ENCODE measurements at places on chromosomes 3 and 15.

DNA sequence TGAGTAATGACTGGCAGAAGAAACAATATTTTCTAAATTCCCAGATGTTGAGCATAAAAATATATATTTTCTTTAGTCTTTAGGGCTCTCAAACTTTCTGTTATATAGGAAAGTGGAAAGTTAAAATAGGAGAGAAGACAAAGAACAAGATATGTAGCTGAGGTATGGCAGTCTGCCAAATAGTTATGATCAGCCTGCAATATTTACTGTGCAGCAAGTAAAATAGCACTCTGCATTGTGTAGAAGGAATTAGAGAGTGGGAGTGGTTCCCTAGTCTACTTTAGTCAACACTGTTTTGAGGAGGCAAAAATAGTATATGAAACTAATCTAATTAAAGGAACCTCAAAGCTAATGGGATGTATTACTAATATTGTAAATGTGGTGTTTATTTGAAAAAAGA is 978.1 kb upstream of the ALCAM start:
- peak; percentile 53 for DNase-seq

DNA sequence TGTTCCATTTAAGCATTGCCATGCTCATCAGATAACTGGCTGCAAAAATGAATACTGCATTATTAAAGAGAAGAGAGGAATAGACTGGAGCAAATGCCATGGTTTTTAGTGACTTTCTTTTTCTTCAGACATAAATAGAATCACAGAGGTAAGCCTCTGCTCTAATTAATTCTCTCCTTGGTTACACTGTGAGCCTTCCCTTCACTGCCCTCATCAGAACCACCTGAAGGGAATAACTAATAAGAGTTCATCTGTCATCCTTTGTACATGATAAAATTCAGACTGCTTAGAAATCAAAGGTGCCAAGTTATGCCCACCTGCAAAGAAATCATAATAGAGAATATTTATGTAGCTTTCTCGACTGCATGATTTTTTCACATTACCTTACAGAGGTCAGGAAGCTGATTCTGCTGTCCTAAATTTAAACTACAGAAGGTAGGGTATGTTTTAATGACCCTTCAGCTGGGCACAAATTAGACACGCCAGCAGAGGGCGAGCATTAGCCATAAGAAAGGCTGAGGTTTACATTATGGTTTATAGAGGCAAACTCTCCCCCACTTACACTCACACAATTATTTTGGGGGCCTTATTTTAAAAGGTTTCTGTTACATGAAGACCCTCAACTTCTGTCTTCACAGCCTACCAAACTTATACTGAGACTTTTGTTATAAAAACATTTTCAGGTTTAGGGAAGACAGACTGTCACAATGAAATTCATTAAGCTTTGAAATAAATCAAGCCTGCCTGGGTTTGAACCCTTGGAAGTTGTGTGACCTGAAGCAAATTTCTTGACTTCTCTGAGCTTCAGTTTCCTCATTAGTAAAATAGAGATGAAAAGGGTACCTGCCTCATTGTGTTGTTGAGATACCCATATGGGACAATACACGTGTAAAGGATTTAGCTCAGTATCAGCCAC is 15.3 kb upstream of the UNC13C start:
- DNase-seq = peak; percentile 59

DNA sequence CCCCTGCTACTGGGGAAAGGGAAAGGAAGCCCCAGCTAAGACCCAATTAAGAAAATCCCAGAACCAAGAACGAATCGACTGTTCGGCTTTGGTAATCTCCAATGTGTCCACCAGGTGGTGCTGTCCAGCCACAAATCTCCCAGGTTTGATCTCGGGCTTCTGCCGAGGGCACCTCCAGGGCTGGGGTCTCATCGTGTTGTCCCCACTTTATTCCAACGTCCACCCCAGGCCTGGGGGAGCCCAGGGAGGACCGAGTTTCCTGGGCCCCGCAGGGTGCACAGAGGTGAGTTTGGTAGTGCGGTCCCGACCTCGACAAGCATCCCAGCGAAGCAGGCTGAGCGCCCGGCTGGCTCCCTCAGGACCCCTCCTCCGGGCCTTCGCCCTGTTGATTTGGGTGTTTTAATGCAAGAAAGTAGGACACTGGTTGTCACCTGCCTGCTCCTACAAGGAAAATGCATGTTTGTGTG is 185.1 kb downstream of the GOLGA6L6 start:
- DNase-seq = no peak

DNA sequence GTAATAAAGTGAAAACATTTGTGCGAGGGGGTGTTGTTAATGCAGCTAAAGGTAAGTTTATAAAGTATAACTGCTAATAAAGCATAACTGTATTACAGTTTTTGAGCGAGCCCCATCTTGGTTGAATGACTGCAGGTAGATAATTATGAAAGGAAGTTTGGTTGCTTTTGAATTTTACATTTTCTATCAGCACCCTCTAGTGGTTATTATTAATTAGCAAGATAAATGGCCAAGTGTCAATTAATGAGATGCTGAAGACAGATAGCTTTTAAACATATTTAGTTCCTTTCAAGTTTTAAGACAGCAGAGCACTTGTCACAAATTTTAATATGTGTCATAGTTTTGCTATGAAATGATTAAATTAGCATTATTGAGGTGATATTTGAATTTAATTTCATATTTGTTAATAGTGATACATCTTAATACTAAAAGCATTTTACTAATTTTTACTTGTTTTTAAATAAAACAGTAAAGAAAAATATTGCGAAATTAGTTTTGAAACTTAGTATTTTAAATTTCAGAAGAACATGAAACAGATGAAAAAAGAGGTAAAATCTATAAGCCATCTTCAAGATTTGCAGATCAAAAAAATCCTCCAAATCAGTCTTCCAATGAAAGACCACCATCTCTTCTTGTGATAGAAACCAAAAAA is 15.1 kb downstream of the U2SURP start:
- DNase-seq = peak; percentile 13

GRCh38 chr3:150038830-150039229 is 68.1 kb upstream of the PFN2 start:
- peak; percentile 0 for DNase-seq

DNA sequence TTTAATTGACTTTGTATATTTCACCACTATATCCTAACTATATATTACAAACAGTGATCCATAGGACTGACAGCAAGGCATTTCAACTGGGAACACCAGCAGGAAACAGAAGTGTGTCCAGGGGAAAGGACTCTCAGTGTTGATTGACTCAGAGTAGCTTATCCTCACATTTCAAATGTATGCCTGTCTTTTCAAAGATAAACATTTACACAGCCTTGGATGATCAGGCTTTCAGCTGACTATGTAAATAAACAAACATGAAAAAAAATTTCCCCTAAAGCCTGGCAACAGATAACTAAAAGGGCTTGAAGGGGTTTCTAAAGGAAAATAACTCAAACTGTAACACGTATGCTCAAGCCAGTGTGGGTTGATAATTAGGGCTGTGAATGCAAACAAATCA is 321.8 kb downstream of the TBC1D5 start:
- DNase-seq = no peak

- no peak for DNase-seq
Observed at GRCh38 chr3:90180543-90180942, 1073.1 kb downstream of the EPHA3 start.

DNA sequence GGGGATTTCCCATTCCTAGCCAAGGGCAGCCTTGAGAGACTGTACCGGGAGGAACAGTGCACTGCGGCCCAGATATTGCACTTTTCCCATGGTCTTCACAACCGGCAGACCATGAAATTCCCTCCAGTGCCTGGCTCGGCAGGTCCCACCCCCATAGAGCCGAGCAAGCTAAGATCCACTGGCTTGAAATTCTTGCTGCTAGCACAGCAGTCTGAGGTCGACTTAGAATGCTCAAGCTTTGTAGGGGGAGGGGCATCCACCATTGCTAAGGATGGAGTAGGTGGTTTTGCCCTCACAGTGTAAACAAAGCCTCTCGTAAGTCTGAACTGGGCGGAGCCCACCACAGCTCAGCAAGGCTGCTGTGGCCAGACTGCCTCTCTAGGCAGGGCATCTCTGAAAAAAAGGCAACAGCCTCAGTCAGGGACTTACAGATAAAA is 156.3 kb downstream of the FRMD5 start:
- DNase-seq = no peak

- no peak for DNase-seq
Observed at GRCh38 chr15:101549647-101550046, 60.1 kb upstream of the PCSK6 start.

DNA sequence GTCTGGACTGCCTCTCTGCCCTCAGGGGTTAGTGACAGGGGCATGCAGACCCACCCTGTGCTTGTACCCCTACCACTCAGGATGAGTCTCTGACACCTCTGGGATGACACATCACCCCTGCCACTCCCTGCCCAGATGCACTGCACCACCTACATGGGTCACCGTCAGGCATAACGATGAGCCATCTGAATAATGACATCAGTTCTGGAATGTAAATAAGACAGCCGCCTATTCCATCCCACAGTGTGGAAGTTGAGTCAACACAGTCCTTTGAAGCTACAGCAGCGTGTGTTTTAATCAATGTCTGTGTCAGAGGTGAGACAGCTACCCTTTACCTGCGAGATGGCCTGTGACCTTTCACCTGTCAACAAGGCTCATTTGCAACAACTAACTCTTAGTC is 268.7 kb upstream of the ARRDC4 start:
- no peak for DNase-seq

GRCh38 chr3:66486646-66487045 is 14.2 kb downstream of the LRIG1 start:
- DNase-seq = no peak

GRCh38 chr3:192986379-192986778 is 68.7 kb upstream of the MB21D2 start:
- DNase-seq = no peak

GRCh38 chr15:66859688-66860253 is 157.7 kb downstream of the SMAD6 start:
- no peak for DNase-seq

Data from OCI-M1 (cell line).